Right kidney (tissue), 9 donors: ENCODE measurements at places on chromosomes 11 and 22.

DNA sequence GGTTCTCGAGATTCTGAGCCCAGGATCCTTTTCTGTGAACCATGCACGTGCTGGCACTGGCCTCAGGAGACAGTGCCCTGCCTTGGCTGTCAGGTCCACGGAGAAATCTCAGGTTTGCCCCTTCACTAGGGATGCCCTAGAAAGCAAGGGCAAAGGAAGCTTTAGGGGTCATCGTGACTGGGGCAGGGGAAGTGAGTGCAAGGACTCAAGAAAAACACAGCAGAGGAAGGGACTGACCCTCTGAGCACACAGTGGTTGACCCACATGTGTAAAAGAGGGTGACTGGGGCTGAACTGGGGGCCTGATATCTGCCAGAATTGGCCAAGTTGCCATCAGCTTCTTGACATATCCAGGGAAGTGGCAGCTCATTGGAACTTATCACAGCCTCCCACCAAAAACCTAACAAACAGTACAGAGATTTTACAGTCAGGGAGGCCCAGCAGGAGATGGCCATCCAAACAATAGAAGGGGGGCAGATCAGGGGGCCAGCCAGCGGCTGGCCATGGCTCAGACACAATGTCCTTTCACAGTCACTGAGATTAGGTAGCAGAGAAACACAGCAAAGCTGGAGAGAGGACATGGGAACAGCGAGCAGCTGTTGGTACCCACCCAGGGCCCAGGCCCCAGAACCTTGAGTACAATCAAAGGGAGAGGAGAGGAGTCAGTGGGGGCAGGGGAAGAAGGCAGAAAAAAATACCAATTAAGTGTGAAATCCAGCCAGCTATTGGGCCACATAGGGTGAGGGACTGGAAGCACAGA is 4.4 kb downstream of the TMEM121B start:
- DNase-seq, result no peak

GRCh38 chr11:30333405-30333804 is 10.5 kb downstream of the ARL14EP start:
- DNase-seq, result no peak

DNA sequence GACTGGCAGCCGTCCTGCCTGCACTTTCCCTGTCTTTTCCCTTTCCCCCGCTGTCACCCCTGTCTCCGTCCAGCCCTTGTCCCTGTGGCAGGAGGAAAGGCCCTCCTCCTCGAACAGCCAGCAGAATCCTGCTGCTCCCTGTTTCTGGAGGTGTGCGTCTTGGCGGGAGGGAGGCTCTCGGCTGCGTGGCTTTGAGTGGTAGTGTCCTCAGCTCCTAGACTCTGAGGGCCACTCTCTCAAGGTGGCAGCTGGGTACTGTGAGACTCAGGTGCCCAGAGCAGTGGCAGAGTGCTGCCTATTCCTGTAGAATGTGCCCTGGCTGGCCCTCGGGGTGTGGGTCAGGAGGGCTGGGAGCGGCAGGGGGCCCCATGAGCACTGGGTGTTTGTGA is 9.1 kb upstream of the RANBP1 start:
- DNase-seq, result no peak

GRCh38 chr22:26998129-26998528 is 340.7 kb downstream of the MIAT start:
- no peak for DNase-seq

DNA sequence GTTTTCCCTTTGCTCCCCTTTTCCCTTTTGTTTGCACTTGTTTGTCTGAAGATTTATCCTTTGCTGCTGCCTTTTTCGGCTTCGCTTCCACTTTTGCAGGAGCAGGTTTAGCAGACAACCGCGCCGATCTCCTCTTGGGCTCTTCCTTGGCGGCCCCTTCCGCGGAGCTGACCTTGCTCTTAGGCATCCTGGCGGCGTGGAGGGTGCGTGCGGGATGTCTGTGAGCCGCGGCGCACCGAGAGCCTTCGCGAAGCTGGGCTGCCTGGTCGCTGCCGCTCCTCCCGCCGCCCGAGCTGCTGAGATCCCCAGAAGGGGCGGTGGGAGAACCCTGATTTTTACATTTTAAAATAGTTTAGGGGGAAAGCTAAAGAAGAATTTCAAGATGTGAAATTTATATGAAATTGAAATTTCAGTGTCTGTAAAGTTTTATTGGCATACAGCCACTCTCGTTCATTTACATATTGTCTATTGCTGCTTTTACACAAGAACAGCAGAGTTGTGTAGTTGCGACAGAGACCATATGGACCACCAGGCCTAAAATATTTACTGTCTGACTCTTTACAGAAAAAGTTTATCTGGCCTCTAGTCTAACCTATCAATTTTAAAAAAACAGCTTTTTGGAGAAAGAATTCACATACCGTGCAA is 105.2 kb upstream of the RRM1 start:
- peak; percentile 42 for DNase-seq

- no peak for DNase-seq
Measured at GRCh38 chr11:14578541-14578956, 58.4 kb upstream of the PSMA1 start.

GRCh38 chr11:46239801-46240061 is 37.7 kb upstream of the CREB3L1 start:
- no peak for DNase-seq

GRCh38 chr11:71502026-71502425 is 25.0 kb upstream of the KRTAP5-7 start:
- no peak for DNase-seq

DNA sequence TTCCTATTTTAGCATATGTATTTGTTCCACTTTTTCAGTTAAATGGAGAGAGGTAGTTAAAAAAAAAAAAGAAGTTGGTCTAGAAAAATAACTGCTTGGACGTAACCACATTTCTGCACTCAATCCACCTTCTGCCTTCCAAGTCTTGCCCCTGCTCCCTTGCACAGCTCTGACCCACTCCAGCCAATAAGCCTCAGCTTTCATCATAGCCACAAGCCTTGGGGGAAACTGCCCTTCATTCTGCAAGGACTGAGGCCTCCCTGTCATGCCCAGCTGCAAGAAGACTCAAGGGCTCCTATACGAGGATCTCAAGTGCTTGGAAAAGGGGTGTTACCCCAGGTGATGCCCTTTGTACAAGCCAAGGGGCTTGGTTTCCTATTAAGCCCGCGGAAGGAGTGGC is 36.0 kb upstream of the OAF start:
- DNase-seq, result no peak

DNA sequence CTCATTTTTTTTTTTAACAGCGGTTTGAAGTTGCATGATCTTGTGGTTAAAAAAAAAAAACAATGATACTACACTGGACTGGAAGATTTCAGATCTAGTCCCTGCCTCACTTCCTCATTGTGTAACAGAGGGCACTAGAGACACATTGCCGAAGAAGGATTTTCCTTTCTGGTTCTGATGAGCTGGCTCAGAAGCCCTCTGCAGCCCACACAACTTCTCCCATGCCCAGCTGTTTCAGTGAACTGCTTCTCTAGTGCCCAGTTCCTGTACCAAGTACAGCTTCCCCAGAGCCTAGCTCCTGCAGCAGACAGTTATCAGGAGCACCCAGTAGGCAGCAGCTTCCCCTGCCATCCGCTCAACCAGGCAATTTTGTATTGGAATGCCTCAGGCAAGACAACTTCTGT is 29.5 kb upstream of the ANO5 start:
- no peak for DNase-seq

DNA sequence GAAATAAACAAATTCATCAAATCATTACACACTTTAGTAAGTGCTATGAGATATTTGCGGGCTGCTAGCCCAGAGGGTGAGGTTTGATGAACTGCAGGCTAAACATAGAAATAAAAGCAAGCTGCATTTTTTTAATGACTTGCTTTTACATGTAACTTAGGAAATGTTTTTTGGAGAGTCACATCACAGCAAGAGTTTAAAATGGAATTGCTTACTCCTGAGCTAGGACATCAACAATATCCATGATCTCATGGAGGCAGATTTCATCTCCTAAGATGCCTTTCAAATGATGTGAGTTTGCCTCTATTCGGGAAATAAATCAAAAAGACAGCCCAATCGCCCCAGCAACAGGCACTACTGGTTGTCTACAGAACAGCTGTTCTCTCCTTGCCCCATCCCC is 73.4 kb upstream of the CD44 start:
- no peak for DNase-seq

DNA sequence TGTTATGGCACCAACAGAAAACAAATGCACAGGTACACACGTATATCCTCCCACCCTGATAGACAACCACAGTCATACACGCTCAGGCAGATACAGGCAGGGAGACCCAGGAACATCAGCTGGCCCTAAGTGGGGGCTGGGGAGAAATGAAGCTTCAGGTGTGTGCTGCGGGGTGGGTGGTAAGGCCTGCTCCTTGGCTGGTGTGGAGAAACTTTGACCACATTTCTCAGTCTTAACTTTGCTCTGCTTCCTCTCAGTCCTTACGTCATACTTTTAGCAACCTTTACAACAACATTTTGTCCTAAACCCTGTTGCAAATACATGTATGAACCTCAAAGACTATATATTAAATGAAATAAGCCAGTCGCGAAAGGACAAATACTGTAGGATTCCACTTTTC is 6.7 kb upstream of the ANAPC15 start:
- peak; percentile 15 for DNase-seq

DNA sequence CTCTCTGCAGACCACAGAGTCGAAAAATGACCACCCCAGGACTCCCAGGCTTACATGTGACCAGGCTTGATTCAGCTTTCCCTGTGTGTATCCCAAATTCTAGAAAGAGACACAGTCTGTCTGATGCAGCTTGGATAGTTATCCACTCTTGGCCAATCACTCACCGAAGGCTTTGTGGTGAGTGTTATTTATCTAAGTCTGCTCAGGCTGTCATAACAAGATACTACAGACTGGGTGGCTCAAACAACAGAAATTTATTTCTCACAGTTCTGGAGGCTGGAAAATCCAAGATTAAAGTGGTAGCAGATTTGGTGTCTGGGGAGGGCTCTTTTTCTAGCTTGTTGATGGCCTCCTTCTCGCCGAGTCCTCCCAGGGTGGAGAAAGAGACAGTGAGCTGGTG is 63.2 kb downstream of the ZBTB16 start:
- no peak for DNase-seq

DNA sequence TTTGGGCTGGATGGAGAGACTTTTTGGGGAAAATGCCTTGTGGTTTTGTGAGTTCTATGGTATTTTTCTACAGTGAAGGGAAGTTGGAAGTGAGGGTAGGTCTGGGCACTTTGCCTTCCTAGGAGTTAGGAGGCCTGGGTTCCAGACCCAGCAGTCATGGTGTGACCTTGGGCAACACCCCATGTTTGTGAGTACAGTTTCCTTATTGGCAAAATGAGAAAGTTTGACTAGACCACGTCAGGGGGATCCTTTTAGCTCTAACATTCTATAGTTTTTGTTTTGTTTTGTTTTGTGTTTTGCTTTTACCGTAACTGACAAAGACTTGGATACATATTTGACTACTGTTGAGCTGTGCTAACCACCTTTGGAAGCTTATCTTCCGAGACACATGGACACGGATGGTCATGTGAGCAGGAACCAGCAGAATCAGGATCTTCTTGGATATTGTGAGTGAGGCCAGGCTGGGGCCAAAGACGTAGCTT is 109.0 kb downstream of the PKNOX2 start:
- DNase-seq, result no peak

DNA sequence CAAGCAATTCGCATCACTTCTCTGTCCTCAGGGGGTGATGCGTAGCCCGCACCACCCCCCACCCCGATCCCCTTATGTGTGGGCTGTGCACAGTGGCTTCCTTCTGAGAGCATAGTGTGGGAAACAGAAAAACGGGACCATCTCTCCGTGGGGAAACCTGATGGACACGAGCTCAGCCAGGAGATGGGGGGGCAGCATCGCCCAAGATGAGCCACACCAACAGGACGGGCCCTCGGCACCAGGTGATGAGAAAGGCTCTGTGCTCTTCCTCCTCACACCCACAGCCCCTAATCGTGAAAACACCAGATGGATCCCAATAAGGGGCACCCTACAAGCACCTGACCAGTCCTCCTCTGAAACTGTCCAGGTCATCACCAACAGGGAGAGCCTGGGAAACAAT is 153.6 kb downstream of the SHANK2 start:
- DNase-seq, result no peak
